ENCODE measurements at places on chromosomes 12 and 14.

DNA sequence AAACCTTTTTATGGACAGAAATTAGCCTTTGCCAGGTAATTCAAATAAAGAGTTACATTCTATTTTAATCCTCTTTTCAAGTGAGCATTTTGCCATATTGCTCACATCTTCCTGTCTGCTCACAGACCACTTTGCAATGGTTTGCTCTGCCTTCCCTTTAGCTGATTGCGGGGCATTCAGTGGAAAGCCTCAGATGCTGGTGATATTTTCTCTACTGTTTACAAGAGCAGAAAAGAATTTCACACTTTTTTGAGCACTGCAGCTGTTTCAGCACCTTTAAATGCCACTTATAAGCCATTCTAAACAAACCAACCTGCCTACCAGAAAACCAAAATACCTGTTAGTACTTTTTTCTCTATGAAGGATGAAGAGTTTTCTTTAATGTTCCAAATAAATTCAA, 195.7 kb upstream of the LRIG3 start:
- no peak for DNase-seq

GRCh38 chr12:16581416-16581815, 24.5 kb downstream of the LMO3 start:
- DNase-seq = no peak

DNA sequence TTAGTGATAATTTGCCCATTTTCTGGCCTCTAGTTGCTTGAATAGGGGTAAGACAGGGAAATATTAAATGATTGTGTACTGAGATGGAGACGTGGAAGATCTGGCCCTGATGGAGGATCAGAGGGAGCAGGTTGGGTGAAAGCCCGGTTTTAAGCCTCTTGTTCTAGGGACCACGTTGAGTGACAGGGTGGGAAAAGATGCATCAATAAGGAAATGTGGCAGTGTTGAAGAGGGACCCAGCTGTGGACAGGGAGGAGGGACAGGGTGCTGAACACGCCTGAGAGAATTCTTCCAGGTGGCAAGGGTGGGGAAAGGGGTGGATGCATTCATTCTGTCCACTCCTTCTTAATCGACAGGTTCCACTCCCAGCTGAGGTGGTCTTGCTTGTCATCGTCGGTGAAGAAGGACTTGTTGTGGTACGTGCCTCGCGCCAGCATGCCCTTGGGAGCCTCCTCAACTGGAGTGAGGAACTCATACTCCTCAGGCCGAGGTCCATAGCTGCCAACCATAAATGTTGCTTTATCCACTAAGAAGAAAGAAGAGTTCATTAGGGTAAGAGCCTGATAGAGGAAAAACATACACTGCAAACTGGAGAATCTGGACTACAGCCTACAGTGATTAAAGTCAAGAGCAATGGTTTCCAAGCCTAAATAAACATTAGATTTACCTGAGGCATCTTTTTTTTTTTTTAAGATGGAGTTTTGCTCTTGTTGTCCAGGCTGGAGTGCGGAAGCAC, 4.0 kb upstream of the ERP27 start:
- no peak for DNase-seq

- no peak for DNase-seq
Observed at GRCh38 chr12:4628406-4628805, 20.4 kb downstream of the AKAP3 start.

GRCh38 chr12:8065991-8066594, at the start of gene C3AR1:
TSS of gene C3AR1 (minus strand) at chr12:8066359. CDS start at chr12:8060185, 6,174 bp downstream.
- DNase-seq = no peak

DNA sequence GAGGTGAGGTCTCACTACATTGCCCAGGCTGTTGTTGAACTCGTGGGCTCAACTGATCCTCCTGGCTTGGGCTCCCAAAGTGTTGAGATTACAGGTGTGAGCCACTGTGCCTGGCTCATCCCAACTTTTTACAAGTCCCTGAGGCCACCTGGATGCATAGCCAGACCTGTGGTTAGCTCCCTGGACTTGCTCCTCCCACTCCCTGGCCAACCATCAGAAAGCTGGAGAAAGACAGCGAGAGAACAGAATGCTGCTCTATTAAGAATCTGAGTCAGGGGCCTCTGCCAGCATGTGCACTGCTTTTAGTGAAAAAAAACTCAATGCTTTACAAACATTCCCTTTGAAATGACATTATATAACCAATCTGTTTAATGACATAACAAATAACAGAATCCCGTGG, 78.2 kb downstream of the RBM19 start:
- DNase-seq = no peak

DNA sequence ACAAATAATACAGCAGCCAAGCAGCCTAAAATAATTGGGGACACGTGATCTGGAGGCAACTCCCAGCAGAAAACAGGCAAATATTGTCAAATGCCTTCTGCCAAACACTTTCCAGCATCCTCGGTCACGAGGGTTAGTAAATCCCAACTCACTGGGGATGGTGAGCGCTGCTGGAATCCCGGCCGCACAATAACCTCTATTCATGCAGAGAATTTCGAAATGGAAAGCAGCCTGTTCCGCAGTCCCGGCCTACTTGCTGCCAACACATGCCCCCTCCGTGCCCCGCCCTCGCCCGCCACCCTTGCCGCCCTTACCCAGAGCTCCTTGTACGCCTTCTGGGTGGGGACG, 62.2 kb downstream of the RFX4 start:
- DNase-seq = no peak

DNA sequence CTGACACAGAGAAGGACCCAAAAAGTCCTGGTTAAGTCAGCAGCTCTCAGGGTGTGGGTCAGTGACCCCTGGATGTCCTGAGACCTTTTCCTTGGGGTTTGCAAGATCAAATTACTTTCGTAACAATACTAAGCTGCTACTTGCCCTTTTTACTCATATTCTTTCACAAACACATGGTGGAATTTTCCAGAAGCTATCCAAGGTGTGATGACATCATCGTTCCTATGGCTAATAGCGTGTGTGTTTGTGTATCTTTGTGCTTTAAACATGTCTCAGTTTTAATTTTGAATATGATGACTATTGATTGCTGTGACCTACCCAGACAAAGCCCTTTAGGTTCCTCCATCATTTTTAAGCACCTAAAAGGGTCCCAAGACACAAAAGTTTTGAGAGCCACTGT, 176.2 kb downstream of the PHETA1 start:
- no peak for DNase-seq

DNA sequence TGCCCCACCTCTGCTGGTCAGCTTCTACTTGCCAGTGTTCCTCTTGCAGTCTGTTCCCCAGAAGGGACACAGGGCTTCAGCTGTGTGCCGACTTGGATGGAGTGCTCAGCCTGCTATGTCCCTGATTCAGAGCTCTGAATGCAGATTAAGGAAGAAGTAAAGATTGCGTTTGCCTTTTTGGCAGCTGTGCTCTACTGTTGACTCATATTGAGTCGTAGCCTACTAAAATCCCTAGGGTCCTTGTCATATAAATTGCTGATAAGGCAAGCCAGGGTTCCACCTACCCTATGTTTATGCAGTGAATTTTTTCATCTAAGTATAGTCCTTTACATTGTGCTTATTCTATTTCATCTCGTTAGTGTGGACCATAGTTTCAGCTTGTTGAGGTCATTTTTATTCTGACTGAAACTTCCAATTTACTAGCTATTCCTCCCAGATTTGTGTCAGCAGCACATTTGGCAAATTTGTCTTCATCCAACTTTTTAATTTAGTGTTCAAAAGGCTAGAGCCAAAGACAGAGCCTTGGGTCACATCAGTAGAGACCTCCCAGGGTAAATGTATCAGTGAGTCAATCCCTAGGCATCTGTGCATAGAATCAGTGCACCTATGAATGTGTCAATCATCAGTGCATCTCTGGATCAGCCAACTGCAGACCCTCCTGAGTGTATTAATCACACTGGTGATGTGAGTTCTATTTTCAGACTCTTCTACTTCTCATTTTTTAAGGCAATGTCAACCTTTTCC, 31.9 kb downstream of the CACNA1C start:
- DNase-seq = no peak

- no peak for DNase-seq
Observed at GRCh38 chr14:76846331-76847047, 20.3 kb downstream of the LRRC74A start.

GRCh38 chr12:107091381-107091780, 2.0 kb downstream of the CRY1 start:
- no peak for DNase-seq

GRCh38 chr12:45377815-45378214, 161.9 kb downstream of the ANO6 start:
- no peak for DNase-seq

- no peak for DNase-seq
Observed at GRCh38 chr12:104285740-104286515, 17.6 kb upstream of the EID3 start.

Data from 8988T (cell line).